ENCODE measurements at places on chromosomes 1 and 21. TPM values are rescaled to one million over a fixed set of nuclear protein-coding genes. Genes with fewer than 3 reads are reported as not detected.

ADORA1 gene
- total RNA-seq = 5.2 TPM

BLZF1 gene
- 16.3 TPM for total RNA-seq

FNDC10 gene
- 26.2 TPM for total RNA-seq

RPTN gene
- total RNA-seq = 25.6 TPM

TP73 gene
- total RNA-seq = 17.2 TPM

- no peak for DNase-seq
Observed at GRCh38 chr1:67020304-67020703, 33.6 kb downstream of the SLC35D1 start.

DNA sequence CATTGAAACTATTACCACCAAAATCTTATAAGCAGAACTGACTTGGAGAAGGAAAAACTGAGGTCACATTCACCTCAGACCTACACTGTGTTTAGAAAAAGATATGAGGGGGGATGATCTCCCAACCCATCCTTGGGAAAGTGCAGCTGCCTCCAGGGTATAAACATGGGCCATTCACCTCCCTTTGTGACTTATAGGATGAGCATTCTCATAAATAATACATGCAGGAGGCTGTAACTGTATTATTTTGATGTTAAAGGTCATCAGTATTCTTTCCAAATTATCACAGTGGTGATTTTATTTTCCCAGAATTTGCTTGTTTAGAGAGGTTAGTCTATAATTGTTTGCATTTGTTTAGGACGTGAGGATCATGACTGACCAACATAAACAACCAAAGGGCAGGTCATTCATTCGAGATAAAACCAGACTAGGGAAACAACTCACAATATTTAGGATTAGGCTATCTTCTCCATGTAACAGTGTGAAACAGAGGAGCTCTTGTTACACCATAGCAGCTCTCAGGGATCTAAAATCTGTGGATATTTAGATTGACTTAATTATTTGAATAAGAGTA is 109.2 kb upstream of the NR5A2 start:
- no peak for DNase-seq

GRCh38 chr1:151401125-151401788 is 1.9 kb downstream of the PSMB4 start:
- DNase-seq = no peak

DNA sequence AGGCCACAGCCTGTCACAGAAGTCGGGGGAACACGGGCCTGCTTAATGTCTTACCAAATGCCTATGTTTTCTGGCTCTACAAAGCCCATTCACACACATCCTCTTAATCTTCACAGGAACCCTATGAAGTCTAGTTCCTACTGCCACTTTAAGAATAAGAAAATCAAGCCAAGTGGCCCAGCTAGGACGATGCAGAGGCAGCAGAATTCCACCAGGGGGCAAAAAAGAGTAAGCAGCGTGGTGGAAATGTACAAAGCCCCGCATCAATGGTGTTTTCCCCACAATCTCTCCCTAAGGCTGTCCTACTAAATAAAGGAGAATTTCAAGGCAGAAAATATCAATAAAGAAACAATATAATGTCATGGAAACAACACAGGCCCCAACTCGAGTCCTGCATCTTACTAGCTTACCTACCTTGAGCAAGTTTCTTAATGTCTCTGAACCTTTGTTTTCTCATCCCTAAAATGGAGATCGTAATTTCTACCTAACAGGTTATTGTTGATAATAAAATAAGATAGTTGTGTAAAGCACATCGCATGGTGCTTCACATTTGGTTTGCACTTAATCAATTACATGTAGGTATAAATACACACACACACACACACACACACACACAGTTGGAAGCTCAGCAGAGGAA is 21.4 kb downstream of the SEC16B start:
- no peak for DNase-seq

GRCh38 chr1:30707412-30708360 is 15.7 kb downstream of the MATN1 start:
- DNase-seq = peak; percentile 90

- no peak for DNase-seq
Observed at GRCh38 chr1:145707183-145707867, at the start of gene PDZK1. Gene PDZK1 (minus strand): TSS chr1:145707368. CDS start chr1:145688021, 19,347 bp downstream.

GRCh38 chr1:119773711-119774241 is 5.1 kb upstream of the HMGCS2 start:
- no peak for DNase-seq

GRCh38 chr1:157992031-157992832 is 1.2 kb upstream of the KIRREL1 start:
- DNase-seq = no peak

DNA sequence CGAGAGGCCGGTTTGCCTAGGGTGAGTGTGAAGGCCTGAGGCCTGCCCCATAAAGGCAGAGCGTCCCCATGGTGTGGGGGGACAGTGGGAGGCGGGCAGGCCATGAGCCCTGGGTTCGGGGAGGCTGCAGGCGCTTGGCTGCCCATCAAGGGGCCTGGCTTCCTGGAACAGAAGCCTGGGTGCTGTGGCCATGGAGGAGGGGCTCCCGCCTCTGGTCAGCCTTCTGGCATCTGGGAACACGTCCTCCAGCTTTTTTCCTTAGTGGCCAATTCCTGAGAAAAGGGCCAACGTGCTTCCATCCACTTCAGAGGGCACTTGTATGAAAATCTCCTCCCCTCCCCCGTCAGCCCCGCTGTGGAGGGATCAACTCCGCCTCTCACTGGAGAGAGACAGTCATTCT is 58.7 kb downstream of the PRDM16 start:
- no peak for DNase-seq

- no peak for DNase-seq
Observed at GRCh38 chr1:219489636-219490035, 123.3 kb downstream of the ZC3H11B start.

DNA sequence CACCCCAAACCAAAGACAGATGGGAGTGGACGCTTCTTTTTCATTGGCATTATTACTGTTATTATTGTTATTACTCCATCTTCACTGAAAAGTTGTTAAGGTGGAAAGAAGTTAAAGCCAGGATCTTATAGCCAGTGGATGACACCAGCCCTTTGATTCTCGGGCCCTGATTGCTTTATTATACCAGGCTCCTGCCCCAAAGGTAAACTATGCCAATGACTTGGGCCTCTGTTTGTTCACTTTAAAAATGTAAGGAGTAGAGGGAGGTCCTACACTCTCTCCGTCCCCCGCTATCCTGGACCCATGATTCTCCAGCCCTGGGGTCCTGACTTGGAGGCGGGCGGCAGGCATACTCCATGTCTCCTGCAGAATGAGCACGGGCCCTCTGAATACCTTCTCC is 106.8 kb downstream of the TOMM20 start:
- DNase-seq = peak; percentile 22

DNA sequence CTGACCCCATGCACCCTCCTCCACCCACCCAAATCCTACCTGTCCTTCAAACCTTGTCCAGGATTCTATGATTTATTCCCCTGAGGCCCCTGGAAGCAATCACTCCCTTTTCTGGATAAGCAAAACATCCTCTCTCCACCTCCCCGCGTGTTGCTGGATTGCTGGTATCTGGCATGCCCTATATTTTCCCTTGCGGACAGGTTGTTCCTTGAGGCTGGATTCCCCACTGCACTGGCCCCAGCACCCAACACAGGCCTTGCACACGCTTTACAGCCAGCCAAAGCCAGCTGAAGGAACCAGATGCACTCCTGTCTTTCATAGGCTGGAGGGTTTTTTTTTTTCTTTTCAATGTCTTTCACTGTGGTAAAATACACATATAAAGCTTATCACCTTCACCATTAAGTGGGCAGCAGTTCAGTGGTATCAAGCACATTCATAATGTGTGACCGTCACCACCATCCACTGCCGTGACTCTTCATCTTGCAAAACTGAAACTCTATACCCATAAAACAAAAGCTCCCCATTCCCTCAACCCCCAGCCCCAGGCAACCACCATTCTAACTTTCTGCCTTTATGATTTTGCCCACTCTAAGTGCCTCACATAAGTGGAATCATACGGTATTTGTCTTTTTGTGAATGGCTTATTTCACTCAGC is 50.9 kb downstream of the TOR1AIP2 start:
- DNase-seq = no peak

DNA sequence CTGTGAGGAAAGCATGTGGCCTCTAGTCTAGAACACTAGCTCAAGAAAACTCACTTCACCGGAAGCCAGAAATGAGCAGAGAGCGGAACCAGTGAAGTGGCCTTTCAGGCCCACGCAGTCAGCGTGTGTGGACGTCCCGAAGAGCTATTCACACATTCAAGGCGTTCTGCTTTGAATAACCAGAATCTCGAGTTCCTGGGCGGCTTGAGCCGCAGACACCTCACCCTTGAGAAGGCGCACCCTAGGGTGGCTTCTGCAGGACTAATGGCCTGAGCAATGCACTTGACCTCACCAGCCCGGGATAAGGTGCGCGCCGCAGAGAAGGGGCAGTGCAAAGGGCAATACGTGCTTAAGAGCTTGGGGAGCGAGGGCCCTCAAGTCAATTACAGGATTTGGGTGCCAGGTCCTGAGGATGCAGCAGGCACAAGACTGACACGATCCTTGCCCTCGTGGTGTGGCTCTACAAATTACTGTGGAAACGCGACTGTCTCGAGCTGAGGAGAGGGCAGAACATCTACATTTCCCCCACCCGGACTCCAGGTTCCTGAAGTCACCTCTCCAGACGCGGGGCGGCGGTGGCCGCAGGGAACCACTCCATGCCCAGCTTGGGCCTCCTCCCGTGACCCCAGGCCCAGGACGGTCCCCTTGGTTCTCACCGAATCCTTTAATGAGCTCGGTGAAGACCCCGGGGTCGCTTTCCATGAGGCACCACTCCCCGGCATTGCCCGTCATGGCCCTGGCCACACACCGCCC is 455 bp downstream of the UCHL5 start:
- peak; percentile 64 for DNase-seq

GRCh38 chr1:40303790-40304189 is 13.3 kb downstream of the COL9A2 start:
- DNase-seq = no peak

DNA sequence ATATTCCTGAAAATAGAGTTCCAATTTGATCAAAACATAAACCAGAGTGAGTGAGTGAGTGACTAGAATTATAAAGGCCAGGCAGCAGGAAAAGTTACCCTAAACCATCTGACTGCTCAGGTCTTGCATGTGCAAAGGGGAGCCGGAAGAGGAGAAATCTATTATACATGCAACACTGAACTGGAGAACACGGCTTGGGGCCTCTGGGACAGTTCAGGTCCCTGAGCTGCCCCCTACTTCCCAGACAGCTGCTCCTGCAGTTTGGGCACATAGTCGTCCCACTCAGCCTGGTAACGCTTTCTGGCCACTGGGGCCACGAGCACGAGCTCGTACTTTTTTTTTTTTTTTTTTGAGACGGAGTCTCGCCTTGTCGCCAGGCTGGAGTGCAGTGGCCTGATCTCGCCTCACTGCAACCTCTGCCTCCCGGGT is 40.1 kb downstream of the PTPRC start:
- no peak for DNase-seq
